Nephron progenitor cell (in vitro differentiated cells): ENCODE measurements at places on chromosomes 2 and 18.

- no peak for DNase-seq
These were observed 124.4 kb downstream of the CCDC178 start for GRCh38 chr18:33316146-33316587.

DNA sequence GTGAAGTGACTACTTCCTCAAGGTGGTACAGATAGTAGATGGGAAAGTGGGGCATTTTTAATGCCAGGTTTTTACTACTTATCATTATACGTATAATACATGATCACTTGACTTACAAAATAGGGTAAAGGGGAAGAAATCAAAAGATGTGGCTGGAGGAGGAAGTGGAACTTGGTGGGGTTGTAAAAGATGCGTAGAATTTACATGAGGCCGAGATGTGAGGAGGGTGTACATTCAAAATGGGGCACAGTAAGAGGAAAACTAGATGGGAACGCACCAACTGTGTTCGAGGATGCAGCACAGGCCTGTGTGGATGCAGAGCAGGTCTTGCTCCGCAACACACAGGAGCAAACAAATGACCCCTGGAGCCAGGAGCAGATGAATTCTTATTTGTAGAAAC is 403.3 kb downstream of the TXNL1 start:
- DNase-seq: no peak

DNA sequence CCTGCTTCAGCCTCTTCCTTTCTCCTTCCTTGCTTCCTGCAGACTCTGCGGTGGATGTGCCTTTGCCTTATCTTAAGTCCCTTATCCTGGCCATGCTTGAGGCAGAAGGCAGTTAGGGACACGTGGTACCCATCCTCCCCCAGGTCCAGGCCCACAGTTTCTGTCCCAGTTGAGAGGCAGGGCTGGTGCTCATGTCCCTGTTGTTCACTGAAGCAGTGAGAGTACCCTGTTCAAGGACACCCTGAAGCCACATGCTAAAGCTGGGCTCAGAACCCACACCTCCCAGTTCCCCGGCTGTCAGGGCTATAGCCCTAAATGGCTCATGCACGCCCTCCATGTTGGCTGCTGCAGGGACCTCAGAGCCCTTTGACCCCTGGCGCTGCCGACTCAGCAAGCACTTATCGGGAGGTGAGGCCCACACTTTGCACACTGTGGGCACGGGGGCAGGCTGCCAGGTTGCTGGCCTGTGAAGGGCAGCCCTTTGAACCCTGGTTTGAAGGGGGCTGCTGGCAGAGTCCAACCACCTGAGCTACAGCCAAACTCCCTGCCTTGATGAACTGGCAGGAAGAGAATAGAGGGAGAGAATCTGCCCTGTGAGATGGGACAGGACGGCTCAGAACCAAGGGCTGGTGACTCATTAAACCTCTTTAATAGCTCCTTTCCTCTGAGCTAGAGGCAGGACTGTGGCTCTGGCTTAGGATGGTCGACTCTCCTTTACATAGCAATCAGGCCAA is 6.3 kb downstream of the KHK start:
- no peak for DNase-seq

DNA sequence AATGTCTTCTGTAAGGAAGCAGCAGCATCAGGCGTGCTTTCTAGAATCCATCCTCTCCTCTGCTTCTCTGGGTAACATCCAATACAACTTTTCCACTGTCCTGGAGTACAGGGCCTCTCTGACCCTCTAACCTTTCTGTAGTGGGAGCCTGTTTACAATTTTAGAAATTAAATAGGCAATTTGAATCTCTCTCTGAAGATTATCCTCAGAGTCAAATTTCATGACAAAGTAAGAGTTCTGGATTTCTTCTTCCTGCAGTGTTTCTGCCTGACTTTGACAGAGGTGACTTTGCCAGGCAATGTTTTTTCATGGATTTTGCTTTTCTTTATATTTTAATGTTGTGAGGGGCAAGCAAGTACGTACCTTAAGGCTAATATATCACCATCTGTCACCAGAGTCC is 558.4 kb downstream of the PARD3B start:
- no peak for DNase-seq

DNA sequence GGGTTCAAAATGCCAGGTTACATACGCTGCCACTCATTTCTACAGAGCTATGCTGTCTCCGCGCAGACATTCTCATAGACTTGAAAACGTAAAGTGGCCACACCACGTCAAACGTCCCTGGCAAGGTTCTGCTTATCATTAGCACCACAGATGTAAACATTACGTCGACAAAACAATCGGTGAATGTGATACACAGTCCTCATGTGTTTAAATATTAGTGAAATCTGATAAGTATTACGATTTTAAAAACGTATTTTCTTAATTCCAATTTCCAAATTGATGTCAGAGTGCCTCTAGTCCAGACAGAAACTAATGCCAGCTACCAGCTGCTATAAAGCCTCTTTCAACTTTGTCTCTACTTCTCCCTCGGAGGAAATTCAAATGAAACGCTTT is 1.2 kb downstream of the STK17B start:
- peak; percentile 12 for DNase-seq

GRCh38 chr2:19841918-19842693 is 59.7 kb downstream of the TTC32 start:
- DNase-seq: no peak
